Mucosa of gallbladder (tissue), 1 donor: ENCODE measurements at places on chromosomes 11 and 22. TPM values are rescaled to one million over a fixed set of nuclear protein-coding genes. Genes with fewer than 3 reads are reported as not detected.

Gene ZBTB16
- total RNA-seq = 85.4 TPM

Gene PDGFD
- 37.6 TPM for total RNA-seq

Gene OR8D4
- total RNA-seq = not detected

Gene POLR2F
- total RNA-seq = 80.7 TPM

GRCh38 chr11:23124249-23124648 lies 264.0 kb upstream of the CCDC179 start:
- no peak for DNase-seq

GRCh38 chr22:29574762-29575450 lies 6.0 kb downstream of the NIPSNAP1 start:
- no peak for DNase-seq

GRCh38 chr11:76655501-76656049 lies 15.0 kb downstream of the LRRC32 start:
- no peak for DNase-seq

DNA sequence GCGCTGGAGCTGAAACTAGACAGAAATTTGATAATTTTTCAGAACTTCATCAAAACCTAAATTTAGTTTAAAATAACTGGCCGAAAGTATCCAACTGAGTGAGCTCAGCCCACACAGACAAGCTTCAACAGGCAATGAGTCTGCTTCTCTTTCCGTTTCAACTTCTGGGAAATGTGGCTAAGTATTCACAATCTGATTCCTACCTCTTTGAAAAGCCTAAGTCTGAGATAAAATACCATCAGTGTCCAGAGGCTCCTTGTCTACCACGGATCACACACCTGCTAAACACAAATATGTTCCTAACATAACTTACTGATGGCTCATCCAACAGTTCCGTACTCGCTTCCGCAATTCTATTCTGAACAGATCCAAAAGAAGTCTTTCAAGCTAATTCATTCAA lies 8.5 kb downstream of the SIK3 start:
- no peak for DNase-seq

DNA sequence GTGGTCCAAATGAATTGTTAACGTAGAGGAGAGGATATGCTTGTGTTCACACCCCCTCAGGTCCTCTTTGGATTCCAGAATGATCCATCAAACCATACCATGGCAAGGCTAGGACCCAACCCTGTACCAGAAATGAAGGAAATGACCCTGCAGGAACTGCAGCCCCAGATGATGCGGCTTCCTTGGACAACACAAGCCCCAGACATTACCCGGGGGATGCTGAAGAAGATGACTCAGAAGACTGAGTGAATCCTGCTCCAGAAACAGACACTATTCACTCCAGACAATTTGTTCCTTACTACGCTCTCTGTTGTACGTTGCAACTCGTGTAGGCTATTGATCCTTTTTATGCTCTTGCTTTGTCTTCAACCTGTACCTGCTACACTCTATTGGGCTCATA lies 15.2 kb upstream of the MTMR2 start:
- DNase-seq = no peak

DNA sequence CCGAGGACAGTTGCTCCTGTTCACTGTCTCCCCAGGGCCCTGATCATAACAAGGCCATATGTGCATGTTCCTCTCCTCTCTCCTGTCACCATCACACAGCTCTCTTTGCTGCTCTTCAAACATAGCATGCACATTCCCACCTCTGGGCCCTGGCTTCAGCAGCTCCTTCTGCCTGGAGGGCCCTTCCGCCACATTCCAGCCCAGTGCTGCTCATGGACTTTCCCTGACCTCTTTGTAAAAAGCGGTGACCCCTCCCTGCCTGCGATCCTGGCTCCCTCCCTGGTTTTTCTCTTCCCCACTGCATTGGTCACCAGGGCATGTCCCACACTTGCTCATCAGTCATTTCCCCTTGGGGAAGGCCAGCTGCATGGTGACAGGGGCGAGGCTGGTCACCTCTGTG lies 98.2 kb downstream of the MYO18B start:
- no peak for DNase-seq

- no peak for DNase-seq
Observed at GRCh38 chr11:64260147-64260708, 8.9 kb downstream of the PLCB3 start.

GRCh38 chr22:37100589-37101127 lies 8.9 kb downstream of the TMPRSS6 start:
- no peak for DNase-seq

DNA sequence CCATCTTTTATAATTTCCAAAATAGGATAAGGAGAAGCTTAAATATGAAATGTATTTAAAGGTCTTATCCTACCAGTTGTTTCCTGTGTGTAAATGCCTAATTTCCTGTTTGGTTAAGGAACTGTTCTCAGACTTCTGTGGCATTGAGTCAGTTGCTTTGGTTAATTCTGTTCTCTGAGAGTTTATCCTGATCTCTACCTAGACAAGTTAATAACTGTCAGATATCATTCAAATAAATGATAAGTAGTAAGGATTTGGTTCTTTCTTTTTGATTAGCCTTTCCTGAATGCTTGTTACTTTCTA lies 39.5 kb downstream of the CTNND1 start:
- no peak for DNase-seq

GRCh38 chr11:112997857-112998466 lies 36.7 kb downstream of the NCAM1 start:
- no peak for DNase-seq

DNA sequence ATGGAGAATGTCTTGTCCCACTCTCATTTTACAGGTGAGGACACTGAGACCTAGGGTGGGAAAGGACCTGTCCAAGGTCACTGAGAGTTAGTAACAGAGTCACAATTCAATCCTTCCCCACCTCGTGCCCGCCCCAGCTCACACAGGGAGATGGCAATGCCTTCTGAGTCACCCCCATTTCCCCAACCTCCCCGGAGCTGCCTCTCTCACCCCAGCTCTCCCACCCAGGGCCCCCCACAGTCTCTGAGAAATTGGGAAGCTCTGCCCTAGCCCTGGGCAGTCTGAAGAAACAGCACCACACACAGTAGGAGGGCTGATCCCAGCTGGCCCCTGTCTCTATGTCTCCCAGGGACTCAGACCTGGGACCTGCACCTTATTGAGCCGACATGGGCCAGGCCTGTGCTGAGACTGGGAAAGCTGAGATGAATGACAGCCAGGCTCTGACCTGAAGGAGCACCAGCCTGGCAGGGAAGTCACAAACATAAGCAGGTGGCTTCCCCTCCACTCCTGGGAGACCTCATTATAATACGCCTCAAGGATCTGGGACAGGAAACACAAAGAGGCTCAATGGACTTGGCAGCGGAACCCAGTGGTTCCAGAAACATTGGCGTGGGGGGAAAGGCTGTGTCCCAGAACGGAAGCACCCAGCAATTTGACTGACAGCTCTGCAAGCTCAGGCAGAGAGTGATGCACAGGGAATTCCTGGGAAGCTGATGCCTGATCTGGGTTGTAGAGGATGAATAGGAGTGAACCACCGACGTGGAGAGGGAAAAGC lies 51.0 kb downstream of the CD6 start:
- DNase-seq = no peak

GRCh38 chr11:72522186-72522585 lies 87.9 kb upstream of the CLPB start:
- no peak for DNase-seq

GRCh38 chr11:19084661-19085315 lies 24.3 kb upstream of the MRGPRX2 start:
- no peak for DNase-seq

- no peak for DNase-seq
Observed at GRCh38 chr11:64754124-64754918, 5.5 kb downstream of the PYGM start.

GRCh38 chr11:126007238-126007637 lies 55.4 kb downstream of the CDON start:
- DNase-seq = no peak

GRCh38 chr11:1938343-1939005 lies 8.7 kb upstream of the MRPL23 start:
- DNase-seq = no peak

GRCh38 chr11:13421561-13421960 lies 41.5 kb downstream of the BTBD10 start:
- no peak for DNase-seq
